ENCODE measurements at places on chromosomes 16 and 17. TPM values are rescaled to one million over a fixed set of nuclear protein-coding genes. Genes with fewer than 3 reads are reported as not detected.

- H3K27me3 ChIP-seq = peaks cover 34% of the 10 kb centered on the region
- no peak overlapping the region for H3K4me3 ChIP-seq
- H3K4me1 ChIP-seq = no peaks in the 10 kb centered on the region
- no peaks in the 10 kb centered on the region for H3K36me3 ChIP-seq
- H3K27ac ChIP-seq = no peak overlapping the region
These were observed 91.7 kb downstream of the PCTP start for GRCh38 chr17:55842405-55843158.

GRCh38 chr17:66952031-66952524 lies 12.4 kb upstream of the CACNG4 start:
- peaks cover 3% of the 10 kb centered on the region for H3K27me3 ChIP-seq
- H3K36me3 ChIP-seq = no peaks in the 10 kb centered on the region

- no peaks in the 10 kb centered on the region for H3K4me1 ChIP-seq
- no peak for DNase-seq
- H3K36me3 ChIP-seq = no peaks in the 10 kb centered on the region
- H3K27ac ChIP-seq = no peak overlapping the region
- no peaks in the 10 kb centered on the region for H3K27me3 ChIP-seq
- no peak overlapping the region for H3K4me3 ChIP-seq
These were observed 671.7 kb downstream of the CDH11 start for GRCh38 chr16:64450177-64450576.

The KRTAP3-1 gene
- total RNA-seq = 1.7 TPM

The GRB7 gene
- 31.8 TPM for total RNA-seq

DNA sequence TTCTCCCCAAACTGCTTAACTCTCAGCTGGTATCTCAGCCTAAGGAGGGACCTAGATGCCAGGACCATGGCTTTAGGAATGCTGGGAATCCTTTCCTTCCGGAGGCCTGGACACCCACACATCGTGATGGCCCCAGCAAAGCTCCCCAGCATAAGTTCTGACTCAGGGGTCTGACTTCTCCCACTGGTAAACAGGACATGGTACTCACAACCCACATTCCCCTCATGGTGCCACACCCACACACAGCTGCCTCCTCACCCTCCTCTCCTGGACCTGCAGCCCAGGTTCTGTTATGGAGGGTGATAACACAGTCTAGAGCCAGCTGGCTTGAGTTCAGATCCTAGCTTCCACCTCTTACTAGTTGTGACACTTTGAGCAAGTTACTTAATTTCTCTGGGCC lies 719 bp upstream of the RNF227 start:
- peaks cover 24% of the 10 kb centered on the region for H3K4me1 ChIP-seq
- peaks cover 6% of the 10 kb centered on the region for H3K27me3 ChIP-seq
- peak overlapping the region; percentile 86 for H3K27ac ChIP-seq
- H3K36me3 ChIP-seq = peaks cover 7% of the 10 kb centered on the region
- no peak for DNase-seq
- H3K4me3 ChIP-seq = peak overlapping the region; percentile 92

DNA sequence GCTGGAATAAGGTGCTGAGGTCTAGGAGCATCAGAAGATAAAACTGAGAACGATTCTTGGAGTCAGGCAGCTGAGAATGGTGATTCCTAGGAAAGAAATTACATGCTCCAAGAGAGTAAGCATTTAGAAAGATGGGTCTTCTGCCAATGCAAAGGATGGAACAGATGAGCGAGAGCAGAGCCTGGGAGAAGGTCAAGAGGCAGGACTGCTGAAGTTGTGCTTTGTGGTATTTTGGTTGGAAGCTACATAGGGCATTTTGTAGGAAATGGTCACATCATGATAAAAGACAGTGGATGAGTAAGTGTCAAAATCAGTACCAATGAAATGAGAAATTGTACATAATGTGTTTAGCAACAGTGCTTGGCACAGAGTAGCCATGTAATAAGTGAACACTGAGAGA lies 1.4 kb upstream of the CRYM start:
- no peak overlapping the region for H3K4me3 ChIP-seq
- H3K36me3 ChIP-seq = no peaks in the 10 kb centered on the region
- H3K27ac ChIP-seq = no peak overlapping the region
- no peak for DNase-seq
- H3K27me3 ChIP-seq = peaks cover 77% of the 10 kb centered on the region
- peaks cover 7% of the 10 kb centered on the region for H3K4me1 ChIP-seq

The TEFM gene
- 19.4 TPM for total RNA-seq

- peak within 1 kb of the TSS; percentile 76 for H3K4me3 ChIP-seq
- peaks cover 20% of the 10 kb centered on the region for H3K4me1 ChIP-seq
- H3K27me3 ChIP-seq = peaks cover 61% of the 10 kb centered on the region
- no peak for DNase-seq
These were observed at the start of gene GALR2 for GRCh38 chr17:76074390-76075363. GALR2 (plus strand) TSS chr17:76074781; CDS start chr17:76074884, 103 bp downstream.

- no peak overlapping the region for H3K27ac ChIP-seq
- peaks cover 8% of the 10 kb centered on the region for H3K4me1 ChIP-seq
- no peaks in the 10 kb centered on the region for H3K36me3 ChIP-seq
- peak overlapping the region; percentile 76 for H3K4me3 ChIP-seq
- H3K27me3 ChIP-seq = peaks cover 51% of the 10 kb centered on the region
- no peak for DNase-seq
These were observed 17.0 kb downstream of the ENPP7 start for GRCh38 chr17:79747508-79748294.

GRCh38 chr16:73891129-73891542 lies 405.5 kb upstream of the PSMD7 start:
- peaks cover 42% of the 10 kb centered on the region for H3K4me1 ChIP-seq
- peak overlapping the region; percentile 84 for H3K4me3 ChIP-seq
- no peaks in the 10 kb centered on the region for H3K36me3 ChIP-seq
- H3K27me3 ChIP-seq = peaks cover 56% of the 10 kb centered on the region
- H3K27ac ChIP-seq = peak overlapping the region; percentile 40
- DNase-seq = no peak

The TSPAN10 gene
- total RNA-seq = 1.4 TPM

Data from type B pancreatic cell (in vitro differentiated cells).